ENCODE measurements at places on chromosomes 16 and 17.

DNA sequence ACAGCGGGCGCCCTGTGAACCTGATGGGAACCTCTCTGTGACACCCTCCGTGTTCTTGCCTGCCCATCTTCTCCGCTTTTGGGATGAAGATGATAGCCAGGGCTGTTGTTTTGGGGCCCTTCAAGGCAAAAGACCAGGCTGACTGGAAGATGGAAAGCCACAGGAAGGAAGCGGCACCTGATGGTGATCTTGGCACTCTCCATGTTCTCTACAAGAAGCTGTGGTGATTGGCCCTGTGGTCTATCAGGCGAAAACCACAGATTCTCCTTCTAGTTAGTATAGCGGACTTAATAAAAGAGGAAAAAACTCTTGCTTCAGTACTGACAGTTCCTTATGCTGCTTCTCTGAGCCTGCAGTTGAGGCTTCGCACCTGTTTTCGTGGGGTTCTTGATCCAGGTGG is 10.5 kb downstream of the CDK5RAP3 start:
- no peak for DNase-seq

- DNase-seq, result no peak
Observed at GRCh38 chr17:47363171-47363570, 39.4 kb downstream of the EFCAB13 start.

- DNase-seq, result no peak
Observed at GRCh38 chr17:63134867-63135266, 168.8 kb downstream of the TANC2 start.

GRCh38 chr16:35252356-35252936 is 1793.0 kb downstream of the TP53TG3F start:
- DNase-seq, result no peak

- DNase-seq, result no peak
Observed at GRCh38 chr17:78118801-78119241, 9.7 kb downstream of the TMC6 start.

- no peak for DNase-seq
Observed at GRCh38 chr16:53429221-53429943, 4.9 kb upstream of the RBL2 start.

- DNase-seq, result no peak
Observed at GRCh38 chr17:38654411-38655398, 20.1 kb downstream of the EPOP start.

DNA sequence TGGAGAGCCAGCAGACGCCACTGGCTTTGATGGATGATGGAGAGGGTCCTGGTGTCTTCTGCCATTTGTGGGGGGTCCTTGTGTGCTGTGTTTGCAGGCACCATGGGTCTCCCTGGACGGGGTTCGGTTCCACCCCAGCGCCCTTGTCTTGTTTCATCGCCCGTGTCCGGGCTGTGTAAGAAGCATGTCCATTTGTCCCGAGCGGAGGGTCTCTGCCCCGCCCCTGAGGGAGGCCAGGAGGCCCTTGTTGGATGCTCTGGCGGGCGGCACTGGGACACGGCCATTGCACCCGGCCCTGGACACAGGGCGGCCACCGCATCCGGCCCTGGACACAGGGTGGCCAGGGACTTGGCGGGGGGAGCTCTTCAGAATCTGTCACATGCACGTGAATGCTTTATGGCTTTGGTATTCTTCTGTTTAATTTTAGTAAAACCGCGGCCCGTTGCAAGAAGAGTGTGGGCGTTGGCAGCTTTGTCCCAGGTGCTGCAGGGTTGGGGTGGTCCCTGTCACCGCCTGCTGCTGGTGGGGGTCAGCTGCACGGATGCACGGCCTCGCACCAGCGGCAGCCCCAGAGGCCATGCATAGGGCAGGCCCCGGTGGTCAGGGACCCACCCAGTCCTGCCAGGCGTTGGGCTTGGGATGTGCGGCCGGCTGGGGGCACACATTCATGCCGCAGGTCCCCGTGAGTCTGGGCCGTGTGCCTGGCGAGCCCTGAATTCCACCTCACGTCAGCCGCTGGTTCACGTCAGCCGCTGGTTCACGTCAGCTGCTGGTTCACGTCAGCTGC is 21.0 kb upstream of the ZNF750 start:
- DNase-seq, result no peak

- DNase-seq, result no peak
Observed at GRCh38 chr17:56367366-56367765, 214.1 kb downstream of the ANKFN1 start.

GRCh38 chr17:512926-513325 is 160.3 kb upstream of the RPH3AL start:
- DNase-seq, result no peak

GRCh38 chr16:2778630-2778958 is 1.5 kb upstream of the ELOB start:
- DNase-seq, result no peak

DNA sequence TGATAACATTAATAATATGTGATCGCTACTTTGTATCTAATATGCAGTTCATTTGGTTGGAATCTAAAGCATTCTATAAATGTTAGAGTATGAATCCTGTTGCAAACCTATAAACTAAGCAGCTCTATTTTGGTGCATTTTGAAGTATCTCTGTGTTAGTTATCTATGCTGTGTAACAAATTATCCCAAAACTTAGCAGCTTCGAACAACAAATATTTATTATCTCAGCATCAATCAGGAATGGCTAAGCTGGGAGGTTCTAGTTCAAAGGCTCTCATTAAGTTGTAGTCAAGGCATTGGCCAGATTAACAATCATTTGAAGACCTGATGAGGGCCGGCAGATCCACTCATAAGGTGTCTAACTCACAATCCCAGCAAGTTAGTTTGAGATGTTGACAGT is 10.1 kb upstream of the MSI2 start:
- no peak for DNase-seq

DNA sequence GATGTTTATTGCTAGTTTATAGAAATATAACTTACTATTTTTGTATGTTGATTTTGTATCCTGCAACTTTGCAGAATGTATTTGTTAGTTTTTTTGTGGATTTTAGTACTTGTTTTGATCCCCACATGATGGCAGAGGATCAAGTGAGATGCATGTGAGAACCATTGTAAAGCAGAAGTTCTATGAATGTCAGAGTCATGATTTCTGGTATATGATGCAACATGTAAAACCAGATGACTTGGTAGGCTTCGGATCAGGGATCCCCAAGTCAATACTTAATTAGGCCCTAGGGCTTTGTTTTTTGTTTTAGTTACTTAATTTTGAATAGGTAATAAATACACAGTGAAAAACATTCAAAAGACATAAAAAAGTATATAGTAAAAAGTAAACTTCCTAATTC is 45.8 kb downstream of the ESRP2 start:
- DNase-seq, result no peak

GRCh38 chr17:2033153-2033552 is 3.2 kb downstream of the DPH1 start:
- DNase-seq, result no peak

DNA sequence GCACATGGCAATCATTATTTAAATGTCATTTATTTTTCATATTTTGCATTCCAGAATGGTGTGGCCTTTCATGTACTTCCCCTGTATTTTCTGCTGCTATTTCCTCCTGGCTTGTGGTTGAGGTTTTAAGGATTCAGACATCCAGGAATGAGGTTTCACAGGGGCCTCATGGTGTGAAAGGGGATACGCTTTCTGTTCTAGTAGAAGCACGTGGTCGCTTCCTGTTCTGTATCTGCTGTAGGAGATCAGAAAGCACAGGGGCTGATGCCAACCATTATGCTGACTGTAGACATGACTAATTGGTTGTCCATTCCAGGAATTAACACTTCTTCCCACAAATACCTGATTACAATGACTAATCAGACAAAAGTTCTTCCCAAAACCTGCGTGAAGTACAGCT is 405.9 kb downstream of the SHISA9 start:
- no peak for DNase-seq

GRCh38 chr16:56898847-56899246 is 33.1 kb upstream of the HERPUD1 start:
- DNase-seq, result no peak

DNA sequence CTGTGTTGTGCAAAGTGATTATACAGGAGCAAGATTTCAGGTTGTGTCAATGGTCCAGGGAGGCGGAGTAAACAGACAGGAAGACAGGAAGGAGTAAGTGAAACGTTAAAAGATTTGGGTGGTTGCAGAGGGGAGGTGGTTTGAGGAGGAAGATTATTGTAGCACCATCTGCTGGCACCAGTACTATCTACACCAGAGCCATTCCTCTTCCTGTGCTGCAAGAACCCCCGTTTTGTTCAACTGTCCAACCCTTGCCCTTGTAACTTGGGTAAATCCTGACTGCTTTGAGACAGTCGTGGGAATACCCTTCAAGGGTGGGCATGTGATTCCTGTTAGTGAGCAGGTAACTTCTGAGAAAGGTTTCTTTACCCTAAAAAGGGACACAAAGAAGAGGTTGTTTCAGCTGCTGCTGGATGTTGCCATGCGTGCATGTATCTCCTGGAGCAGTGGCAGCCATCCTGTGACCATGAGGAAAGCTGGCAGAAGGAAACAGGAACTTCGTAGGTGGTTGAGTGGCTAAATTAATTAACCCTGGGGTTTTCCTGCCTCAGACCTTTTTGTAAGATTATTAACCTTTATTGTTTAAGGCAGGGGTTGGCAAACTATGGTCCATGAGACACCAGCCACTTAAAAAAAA is 124.1 kb downstream of the PRKCA start:
- DNase-seq, result peak; percentile 2

- DNase-seq, result no peak
Observed at GRCh38 chr17:2120586-2121335, 65.9 kb downstream of the HIC1 start.

- no peak for DNase-seq
Observed at GRCh38 chr17:49692751-49693150, 14.9 kb upstream of the SPOP start.

DNA sequence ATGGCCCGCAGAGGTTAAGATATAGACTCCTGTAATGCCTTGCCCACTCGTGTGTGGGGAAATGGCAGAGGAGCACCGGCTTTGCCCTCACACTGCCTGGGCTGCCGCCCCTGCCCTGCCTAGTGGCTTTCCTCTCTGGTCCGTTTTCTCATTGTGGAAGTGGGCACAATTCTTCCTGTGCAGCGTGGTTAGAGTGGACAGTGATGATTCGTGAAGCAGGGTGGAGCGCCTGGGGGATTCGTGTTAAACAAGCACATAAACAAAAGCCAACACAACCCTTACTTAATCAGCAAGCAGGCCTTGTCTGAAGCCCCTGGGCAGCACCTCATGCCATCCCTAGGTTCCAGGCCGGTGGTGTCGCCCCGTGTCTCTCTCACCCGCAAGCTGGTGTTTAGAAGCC is 269.7 kb downstream of the SEC14L1 start:
- no peak for DNase-seq

GRCh38 chr16:48187779-48188178 is 32.0 kb upstream of the ABCC12 start:
- no peak for DNase-seq

GRCh38 chr16:19555938-19556771 is 652 bp downstream of the VPS35L start:
- DNase-seq, result no peak

DNA sequence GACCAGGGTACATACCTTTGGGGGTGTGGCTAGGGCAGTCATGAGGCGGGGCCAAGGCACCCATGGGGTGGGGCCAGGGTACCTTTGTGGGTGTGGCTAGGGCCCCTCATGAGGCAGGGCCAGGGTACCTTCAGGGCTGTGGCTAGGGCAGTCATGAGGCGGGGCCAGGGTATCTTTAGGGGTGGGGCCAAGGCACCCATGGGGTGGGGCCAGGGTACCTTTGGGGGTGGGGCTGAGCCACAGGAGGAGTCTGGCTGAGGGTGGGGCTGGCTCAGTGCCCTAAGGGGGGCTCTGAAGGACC is 3.5 kb downstream of the GNG13 start:
- no peak for DNase-seq

GRCh38 chr17:19346351-19347255 is 15.9 kb downstream of the B9D1 start:
- DNase-seq, result no peak

DNA sequence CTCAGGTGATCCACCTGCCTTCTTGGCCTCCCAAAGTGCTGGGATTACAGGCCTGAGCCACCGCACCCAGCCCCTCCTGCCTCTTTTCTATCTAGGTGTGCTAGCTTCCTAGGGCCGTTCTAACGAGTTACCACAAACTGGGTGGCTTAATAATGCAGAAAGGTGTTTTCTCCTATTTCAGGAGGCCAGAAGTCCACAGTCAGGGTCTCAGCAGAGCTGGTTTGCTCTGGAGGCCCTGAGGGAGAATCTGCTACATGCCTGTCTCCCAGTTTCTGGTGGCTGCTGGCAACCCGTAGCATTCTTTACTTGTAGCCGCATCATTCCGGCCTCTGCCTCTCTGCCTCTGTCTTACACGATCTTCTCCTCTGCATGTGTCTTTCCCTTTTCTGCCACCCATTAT is 89.2 kb downstream of the NTN1 start:
- DNase-seq, result no peak

GRCh38 chr16:88994695-88995094 is 17.7 kb upstream of the CBFA2T3 start:
- DNase-seq, result no peak

- no peak for DNase-seq
Observed at GRCh38 chr17:7515911-7516610, 31.9 kb downstream of the POLR2A start.

- no peak for DNase-seq
Observed at GRCh38 chr16:83945587-83945986, 7.5 kb upstream of the OSGIN1 start.

DNA sequence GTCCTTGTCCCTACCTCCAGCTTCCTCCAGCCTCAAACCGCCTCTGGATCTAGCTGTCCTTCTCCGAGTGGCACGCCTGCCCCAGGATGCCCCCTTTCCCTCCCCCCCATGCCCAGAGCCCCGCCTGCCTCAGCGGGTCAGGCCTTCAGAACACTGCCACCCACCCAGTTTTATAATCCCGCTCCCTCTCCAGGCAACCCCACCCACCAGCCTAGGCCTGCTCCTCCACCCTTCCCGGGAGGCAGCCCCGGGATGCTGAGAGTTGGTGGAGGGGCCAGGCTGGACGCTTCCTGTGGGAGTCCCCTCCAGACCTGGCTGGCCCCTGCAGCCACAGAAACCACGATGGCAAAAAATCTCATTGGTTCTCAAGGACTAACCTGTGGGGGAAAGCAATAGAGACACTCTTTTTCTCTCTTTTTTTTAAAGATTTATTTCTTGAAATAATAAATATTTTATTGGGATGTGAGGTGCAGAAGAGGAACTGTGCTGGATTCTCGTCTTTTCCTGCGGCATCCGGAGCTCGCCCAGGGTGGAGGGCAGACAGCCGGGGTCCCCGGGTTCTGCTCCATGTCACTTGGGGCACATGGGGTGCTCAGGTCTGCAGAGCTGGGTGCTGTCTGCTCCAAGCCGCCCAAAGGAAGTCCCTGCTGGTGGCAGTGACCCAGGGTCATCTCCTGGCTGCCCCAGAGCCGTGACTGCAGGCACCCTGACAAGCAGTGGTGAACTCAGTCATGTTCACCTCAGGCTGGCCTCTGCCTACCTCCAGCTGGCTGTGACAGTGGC is 81.9 kb downstream of the MGAT5B start:
- no peak for DNase-seq

- DNase-seq, result no peak
Observed at GRCh38 chr16:85528528-85529387, 84.4 kb upstream of the GSE1 start.

Measured in stimulated activated CD4-positive, alpha-beta T cell treated with anti-CD3 and anti-CD28 coated beads, Interleukin-1b, Interleukin-23, amount 100 ng/mL, for 1 hour (primary cell).